CD4-positive, CD25-positive, alpha-beta regulatory T cell (primary cell): ENCODE measurements at places on chromosomes 2 and 18.

DNA sequence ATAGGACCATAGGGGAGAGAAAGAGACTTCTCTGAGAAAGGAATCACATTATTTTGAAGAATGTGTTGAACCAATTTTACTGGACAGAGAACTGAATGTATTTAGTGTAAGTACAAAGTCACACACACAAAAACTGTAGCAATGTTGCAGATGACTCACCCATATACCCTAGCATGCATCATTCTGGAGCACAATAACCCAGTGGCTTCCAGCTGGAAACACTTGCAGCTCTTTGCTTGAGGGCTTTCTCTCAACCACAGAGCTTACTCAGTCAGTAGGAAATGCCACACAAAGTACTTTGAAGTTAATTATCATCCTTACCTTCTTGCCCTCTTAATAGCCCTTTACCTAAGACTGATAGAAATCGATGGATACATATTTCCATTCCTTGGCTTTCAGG lies 760.0 kb upstream of the FSHR start:
- no peak for DNase-seq

- DNase-seq = no peak
These were observed 121.3 kb upstream of the NRXN1 start for GRCh38 chr2:51153236-51153635.

DNA sequence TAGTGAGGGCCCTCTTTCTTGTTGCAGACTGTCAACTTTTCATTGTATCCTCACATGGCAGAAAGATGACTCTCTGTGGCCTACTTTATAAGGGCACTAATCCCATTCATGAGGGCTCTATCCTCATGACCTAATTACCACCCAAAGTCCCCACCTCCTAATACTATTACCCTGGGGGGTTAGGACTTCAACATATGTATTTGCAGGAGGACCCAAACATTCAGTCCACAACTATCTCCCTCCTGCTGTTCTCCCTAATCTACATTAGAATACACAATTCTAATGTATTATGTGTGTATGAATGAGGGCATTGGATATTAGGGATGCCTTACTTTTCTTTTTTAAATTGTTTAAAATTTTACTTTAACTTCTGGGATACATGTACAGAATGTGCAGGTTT lies 246.0 kb upstream of the TANK start:
- DNase-seq = no peak

GRCh38 chr2:155997538-155997937 lies 335.0 kb downstream of the NR4A2 start:
- DNase-seq = no peak

- no peak for DNase-seq
These were observed 42.1 kb downstream of the HS1BP3 start for GRCh38 chr2:20608666-20609348.
